ENCODE measurements at places on chromosomes 5 and 9. TPM values are rescaled to one million over a fixed set of nuclear protein-coding genes. Genes with fewer than 3 reads are reported as not detected.

The SPRY4 gene
- total RNA-seq = 3.7 TPM

The ADAMTS19 gene
- total RNA-seq = not detected

The CATSPER3 gene
- total RNA-seq = 0.06 TPM

The PCDHB7 gene
- total RNA-seq = 2.6 TPM

The SYNPO gene
- total RNA-seq = 5.4 TPM

The PHF24 gene
- not detected for total RNA-seq

The DMRT3 gene
- not detected for total RNA-seq

The ZNF354C gene
- 3.7 TPM for total RNA-seq

The ANGPTL2 gene
- 18.6 TPM for total RNA-seq

The GABRA6 gene
- total RNA-seq = not detected

The DBH gene
- not detected for total RNA-seq

The KIF20A gene
- 106 TPM for total RNA-seq

The FGFR4 gene
- 0.57 TPM for total RNA-seq

The CDKN2B-AS1 gene
- not detected for total RNA-seq

The DOCK2 gene
- 9.3 TPM for total RNA-seq

The C9 gene
- not detected for total RNA-seq

The CTNND2 gene
- 4.9 TPM for total RNA-seq

The SV2C gene
- 0.03 TPM for total RNA-seq

The CBY3 gene
- total RNA-seq = not detected

The BAAT gene
- total RNA-seq = not detected

The COL23A1 gene
- total RNA-seq = 21.7 TPM

The IL13 gene
- total RNA-seq = not detected

The C5orf34 gene
- 17.2 TPM for total RNA-seq

The AFAP1L1 gene
- total RNA-seq = 11.7 TPM

The FBXO38 gene
- 38.2 TPM for total RNA-seq

The NXNL2 gene
- total RNA-seq = 0.89 TPM

The ICE1 gene
- 20.3 TPM for total RNA-seq

The PITX1 gene
- total RNA-seq = 34.0 TPM

The HINT2 gene
- total RNA-seq = 72.7 TPM

The AK8 gene
- 0.23 TPM for total RNA-seq

The CCNJL gene
- 7.0 TPM for total RNA-seq

The IRX2 gene
- total RNA-seq = 10.3 TPM

The SPATA31E1 gene
- not detected for total RNA-seq

The NR4A3 gene
- total RNA-seq = 0.17 TPM

The RAI14 gene
- 60.0 TPM for total RNA-seq

The SPATA31D4 gene
- total RNA-seq = not detected

The ANXA2R gene
- 2.9 TPM for total RNA-seq

The ARRDC1 gene
- total RNA-seq = 11.6 TPM

The FAM169A gene
- 26.8 TPM for total RNA-seq
